Liver (tissue), 10 donors: ENCODE measurements at places on chromosomes 1 and 21.

DNA sequence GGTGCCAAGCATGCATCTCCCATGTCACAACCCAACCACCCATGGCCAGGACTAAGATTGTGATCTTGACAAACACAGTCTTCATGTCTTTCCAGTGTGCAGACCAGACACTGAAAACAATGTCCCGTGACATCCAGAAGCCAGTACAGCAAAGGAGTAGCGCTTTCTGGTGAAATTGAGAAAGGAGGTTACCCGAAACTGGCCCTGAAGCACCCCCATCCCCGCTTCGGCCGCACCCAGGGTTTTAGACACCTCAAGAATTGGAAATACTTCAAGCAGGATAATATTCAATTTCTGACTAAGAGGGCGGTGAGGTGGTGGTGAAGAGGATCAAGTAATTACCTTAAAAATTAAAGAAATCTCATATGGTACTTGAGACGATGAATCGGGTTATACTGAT is 10.6 kb upstream of the S100A8 start:
- DNase-seq = no peak

DNA sequence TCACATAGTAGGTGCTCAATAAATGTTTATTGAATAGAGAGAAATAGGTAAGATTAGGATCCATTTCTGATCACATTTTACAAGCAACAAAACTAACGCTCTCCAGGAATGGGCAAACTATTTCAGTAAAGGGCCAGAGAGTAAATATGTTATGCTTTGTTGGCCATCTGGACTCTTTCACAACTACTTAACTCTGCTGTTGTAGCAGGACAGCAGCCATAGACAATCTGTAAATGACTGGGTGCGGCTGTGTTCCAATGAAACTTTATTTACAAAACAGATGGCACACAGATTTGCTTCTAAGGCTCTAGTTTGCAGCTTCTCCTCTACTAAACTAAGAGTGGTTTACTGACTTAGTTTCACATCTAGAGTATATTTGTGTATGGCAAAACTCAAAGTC is 83.0 kb upstream of the BACH1 start:
- DNase-seq = no peak

DNA sequence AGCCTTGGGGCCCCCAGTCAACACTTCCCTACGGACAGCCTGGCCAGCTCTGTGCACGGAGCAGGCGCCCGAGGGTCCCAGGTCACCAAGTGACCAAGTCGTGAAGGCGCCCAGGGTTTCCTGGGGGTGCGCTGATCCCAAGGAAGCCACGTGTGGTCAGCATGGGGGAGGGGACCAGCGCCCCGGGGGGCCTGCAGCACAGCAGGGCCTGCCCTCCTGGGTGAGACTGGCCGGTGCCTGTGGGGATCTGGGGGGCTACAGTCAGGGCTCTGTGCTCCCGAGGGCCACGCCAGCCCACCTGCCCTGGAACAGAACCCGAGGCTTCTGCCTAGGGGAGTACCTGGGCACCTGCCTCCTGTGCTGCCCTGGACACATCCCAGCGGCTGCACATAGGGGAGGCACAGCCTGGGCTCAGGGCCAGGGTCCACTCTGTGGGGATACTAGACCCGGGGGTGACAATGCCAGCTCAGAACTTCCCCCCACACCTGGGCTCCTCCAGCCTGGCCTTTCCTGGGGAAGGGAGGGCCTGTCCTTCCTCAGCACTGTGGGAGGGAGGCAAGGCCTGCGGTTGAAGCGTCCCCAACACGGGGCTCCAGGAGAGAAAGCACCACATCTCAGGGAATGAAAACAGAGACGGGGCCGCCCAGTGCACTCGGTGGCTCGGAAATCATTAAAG is 6.2 kb upstream of the POFUT2 start:
- peak; percentile 32 for DNase-seq

DNA sequence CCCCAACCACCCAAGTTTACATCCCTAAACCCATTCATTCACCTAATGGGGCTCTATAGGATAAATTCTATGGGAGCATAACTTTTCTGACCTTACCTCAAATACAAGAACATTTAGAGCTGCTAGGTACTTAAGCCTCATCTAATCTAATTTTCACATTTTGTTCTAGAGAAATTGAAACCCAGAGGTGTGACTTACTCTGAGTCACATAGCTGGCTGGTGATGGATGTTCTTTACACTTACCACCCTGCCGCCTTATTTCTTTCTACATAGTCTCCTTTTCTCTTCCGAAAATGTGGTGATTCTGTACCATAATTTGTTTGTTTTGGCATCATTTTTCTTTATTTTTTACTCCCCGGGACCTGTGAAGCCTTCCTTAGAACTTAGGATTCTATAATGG is 20.3 kb downstream of the TIPRL start:
- no peak for DNase-seq

- no peak for DNase-seq
Measured at GRCh38 chr1:4323309-4323708, 331.1 kb upstream of the AJAP1 start.

GRCh38 chr1:91217911-91218310 is 186.7 kb downstream of the HFM1 start:
- no peak for DNase-seq

DNA sequence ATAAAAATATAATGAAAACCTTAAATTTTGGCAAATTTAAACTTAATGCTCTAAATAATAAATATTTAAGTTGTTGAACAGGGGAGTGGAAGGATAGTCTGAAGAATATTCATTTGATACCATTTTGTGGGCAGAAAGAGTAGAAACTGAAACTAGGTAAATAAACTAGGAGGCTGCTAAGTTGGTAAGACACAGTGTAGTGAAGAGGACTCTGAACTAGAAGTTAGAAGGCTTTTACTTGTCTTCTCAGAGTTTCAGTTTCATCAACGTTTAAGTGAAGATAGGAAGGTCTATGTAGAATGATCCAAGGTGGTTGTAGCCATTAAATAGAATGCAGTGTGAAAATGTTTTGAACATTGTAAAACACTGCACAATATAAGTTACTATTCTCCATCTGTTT is 516.9 kb downstream of the AMY1C start:
- no peak for DNase-seq

DNA sequence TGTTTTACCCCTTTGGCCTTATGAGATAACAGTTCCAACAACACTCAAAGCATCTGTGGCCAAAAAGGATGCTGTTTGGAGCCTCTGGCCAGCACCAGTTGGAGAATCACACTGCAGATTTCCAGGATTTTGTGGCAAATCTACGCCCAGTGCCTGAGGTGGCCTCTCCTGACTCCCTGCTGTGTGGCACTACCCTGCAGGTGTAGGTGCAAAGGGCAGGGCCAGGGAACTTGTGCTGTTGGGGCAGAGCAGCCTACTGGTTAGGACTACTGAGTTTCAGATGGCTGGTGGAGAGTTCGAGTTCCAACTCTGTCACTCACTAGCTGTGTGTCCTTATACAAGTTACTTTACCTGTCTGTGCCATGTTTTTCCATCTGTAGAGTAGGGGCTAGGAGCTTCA is 170.5 kb downstream of the PTPRU start:
- no peak for DNase-seq

- no peak for DNase-seq
Measured at GRCh38 chr1:150905301-150905700, 18.4 kb downstream of the CTXND2 start.

DNA sequence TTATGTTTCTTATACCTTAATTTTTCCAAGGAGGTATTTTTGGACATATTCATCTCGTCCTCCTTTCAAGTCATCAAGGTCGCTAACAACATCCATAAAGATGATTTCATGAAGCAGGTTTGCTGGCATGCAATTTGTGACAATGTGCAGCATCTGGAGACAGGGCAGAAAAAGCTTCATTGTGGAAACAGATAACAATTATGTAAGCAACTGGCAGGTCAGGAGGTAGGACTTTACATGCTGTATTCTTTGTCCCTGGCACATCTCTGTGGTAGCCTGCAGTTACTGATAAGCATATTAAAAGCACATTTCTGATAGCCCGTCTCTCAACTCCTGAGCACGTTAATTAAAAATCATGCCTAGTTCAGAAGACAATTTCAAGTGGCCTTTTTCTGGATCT is 156.8 kb downstream of the LEPR start:
- no peak for DNase-seq

GRCh38 chr1:10057343-10057742 is 24.6 kb downstream of the UBE4B start:
- DNase-seq = no peak
